T47D (cell line): ENCODE measurements at places on chromosomes 12 and 14.

GRCh38 chr12:40226705-40227104 is 1.9 kb downstream of the LRRK2 start:
- no peak for DNase-seq

- no peak for DNase-seq
Observed at GRCh38 chr14:34063042-34063441, 112.2 kb upstream of the EGLN3 start.

GRCh38 chr14:103994535-103995184 is 52.3 kb upstream of the RD3L start:
- DNase-seq: peak; percentile 23

GRCh38 chr12:84803661-84804060 is 108.9 kb downstream of the SLC6A15 start:
- no peak for DNase-seq

GRCh38 chr14:103716091-103716801 is 636 bp downstream of the ZFYVE21 start:
- DNase-seq: peak; percentile 82

DNA sequence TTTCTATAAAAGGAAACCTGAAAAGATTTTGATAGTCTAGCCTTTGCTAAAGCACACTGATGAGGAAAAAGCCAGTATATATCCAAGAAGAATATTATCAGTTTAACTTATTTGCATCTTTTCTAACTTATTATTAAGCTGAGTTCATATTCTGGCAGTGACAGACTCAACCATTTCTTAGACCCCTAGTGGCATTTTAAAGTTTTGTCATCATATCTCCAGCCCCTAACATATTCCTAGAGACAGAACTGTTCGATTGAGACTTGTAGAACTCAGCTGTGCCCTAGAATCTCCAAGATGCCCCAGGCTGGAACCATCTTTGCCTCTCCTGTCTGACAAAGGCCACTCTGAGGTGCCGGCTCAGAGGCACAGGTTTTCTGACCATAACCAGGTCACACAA is 365.6 kb downstream of the NELL2 start:
- DNase-seq: no peak

DNA sequence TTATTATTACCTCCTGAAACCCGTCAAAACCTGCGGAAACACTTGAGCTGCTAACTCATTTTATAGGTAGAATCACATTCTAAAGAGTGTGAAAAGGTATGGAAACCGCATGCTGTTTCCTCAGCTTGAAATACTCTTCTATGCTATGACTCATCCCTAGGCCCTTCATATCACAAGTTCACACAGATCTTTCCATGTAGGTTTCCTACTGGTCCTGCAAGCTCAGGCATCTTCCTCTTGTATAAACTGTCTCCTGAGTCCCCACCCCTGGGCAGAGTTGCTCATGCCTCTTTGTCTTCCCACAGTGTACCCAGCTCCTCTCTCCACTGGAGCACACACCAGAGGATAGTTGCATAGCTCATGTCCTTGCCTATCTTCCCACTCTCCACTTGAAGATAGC is 84.7 kb downstream of the CMAS start:
- no peak for DNase-seq

DNA sequence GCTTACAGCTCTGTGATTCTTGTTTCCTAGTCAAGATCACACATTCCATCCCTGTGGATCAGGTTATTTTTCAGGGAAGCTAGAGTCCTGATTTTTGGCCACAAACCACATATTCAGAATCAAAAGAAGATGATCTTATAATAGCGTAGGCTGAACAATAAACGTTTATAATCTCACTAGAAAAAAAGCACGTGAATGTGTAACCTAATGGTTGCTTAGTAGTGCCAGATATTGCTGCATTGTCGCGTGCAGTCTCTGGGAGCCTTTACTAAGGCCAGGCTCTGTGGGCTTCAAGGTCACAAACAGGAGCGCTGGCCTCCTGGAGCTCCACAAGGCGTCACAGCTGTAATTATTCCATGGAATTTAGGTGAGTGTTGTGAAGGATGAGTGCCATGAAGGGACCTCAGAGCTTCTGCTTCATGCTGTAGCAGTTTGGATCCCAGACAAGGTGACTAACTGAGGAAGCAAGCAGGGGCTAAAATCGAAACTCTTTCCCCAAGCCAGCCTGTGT is 17.4 kb downstream of the CDKN1B start:
- no peak for DNase-seq

DNA sequence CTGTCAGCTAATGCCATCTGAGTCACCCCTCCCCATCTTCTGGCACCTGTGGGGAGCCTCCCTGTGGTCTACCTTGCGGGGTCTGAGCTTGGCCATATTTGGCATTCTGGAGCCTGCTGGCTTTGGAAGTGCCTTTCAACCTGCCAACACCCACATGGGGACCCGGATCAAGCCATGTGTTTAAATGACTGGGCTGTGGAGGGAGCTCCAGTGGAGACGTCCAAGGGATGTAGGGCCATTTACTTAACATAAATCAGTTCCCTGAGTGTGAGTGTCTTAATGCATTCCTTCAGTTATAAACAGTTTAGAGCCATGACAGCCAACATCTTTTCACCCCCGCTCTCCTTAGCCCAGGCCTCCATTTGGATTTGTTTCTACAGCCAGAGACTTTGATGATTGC is 22.0 kb downstream of the CACNA1C start:
- DNase-seq: no peak

GRCh38 chr12:103715494-103715893 is 125.5 kb downstream of the NT5DC3 start:
- no peak for DNase-seq

DNA sequence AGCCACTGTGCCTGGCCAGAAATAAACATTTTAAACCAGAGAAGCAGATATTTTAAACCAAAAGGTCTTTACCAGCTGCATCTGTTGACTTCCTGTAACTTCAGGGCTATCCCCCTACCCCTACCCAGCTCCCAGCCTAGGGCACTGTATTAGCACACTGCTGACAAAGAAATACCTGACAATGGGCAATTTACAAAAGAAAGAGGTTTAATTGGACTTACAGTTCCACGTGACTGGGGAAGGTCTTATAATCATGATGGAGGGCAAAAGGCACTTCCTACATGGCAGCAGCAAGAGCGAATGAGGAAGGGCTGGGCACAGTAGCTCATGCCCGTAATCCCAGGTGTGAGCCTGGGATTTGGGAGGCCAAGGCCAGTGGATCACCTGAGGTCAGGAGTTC is 26.0 kb downstream of the GEMIN2 start:
- no peak for DNase-seq

DNA sequence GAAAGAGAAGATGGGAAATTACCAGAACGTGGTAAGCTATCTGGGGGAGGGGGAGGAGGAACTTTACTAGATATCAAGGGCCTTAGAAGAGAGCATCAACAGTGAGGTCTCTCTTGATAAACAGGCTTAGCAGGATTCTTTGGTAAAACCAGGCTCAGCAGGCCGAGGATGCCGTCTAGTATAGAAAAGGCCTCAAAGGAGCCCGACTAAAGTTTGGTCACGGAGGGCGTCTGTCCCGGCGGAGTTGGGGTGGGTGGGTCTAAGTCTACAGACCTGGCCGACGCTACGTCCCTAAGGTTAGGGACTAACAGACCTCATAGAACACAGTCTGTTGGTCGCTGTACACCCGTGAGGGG is 538 bp upstream of the TIGAR start:
- DNase-seq: no peak

DNA sequence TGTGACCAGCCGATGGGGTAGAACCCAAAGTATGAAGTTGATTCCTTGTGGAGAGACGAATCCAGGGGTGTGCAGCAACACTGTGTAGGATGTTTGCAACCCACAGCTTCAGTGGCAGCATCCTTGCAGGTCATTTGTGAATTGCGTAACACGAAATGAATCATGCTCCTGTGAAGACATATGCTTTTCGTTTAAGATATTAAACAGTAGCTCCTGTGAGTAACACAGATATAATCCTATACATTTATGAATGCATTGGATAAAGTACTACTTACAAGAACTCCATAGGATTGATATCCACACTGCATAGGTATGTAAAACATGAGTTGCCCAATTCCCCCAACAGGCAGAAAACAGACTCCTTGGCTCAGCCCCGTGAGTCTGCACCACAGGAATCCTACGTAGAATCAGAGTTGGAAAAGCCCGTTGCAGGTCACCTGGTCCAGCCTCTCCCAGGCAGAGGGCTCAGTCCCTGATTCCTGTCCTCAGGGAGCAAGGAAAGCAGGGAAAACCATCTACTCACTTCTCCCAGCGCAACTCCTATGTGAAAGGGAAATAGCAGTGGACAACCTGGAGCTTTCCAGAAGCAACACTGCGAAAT is 75.8 kb downstream of the GPATCH2L start:
- DNase-seq: no peak

GRCh38 chr12:113804961-113805600 is 161.0 kb downstream of the RBM19 start:
- no peak for DNase-seq

- no peak for DNase-seq
Observed at GRCh38 chr12:24373004-24373403, 423.5 kb upstream of the SOX5 start.

DNA sequence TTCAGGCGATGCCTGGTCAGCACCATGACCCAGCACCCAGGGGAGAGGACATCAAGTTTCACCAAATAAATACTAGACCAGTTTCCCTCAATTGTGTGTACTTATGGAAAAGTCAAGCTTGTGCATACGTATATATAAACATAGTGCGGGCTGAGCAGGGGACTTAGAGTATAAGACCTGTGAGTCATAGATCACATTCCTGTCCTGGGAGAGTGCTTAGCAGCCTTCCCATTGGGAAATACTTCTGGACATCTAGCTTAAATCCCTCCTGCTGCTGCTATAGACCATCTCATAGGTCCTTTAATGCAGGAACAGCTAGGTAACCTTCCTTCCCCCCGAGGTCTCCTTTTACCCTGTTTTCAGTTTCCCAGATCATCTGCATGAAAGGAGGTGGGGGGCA is 51.9 kb downstream of the PRMT8 start:
- DNase-seq: no peak

- DNase-seq: no peak
Observed at GRCh38 chr12:1993341-1993740, 10.9 kb downstream of the DCP1B start.

DNA sequence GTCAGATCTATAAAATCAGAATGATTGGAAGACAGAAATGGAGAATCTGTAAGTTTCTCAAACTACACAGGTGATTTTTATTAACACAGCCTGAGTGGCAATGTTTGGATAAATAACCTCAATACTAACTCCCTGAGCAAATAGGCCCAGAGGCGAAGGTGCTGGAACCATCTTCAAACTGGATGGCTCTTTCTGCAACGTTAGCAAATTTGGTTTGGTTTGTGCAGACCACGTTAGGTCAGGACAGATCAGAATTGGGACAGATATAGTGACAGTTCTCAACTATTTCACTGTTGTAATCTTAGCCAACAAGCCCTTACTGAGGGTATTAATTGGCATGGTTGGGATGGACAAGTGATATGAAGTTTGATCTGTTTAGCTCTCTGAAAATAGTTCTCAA is 9.1 kb upstream of the CLEC9A start:
- DNase-seq: no peak

- no peak for DNase-seq
Observed at GRCh38 chr12:124370851-124371250, 76.0 kb downstream of the RFLNA start.

DNA sequence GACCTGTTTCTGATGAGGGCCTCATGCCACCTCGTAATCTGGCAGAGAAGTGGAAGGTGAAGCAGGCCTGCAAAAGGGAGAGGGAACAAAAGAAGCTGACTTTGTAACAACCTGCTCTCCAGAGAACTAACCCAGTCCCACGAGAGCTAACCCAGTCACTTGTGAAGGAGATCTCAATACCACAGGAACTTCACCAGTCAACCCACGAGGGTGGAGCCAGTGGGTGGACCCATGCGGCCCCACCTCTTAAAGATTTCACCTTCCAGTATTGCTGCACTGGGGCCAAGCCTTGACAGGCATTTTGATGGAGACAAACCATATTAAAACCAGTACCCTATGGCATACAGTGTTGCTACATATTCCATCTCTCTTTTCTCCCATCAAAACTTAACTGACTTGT is 55.1 kb downstream of the SERPINA10 start:
- no peak for DNase-seq

DNA sequence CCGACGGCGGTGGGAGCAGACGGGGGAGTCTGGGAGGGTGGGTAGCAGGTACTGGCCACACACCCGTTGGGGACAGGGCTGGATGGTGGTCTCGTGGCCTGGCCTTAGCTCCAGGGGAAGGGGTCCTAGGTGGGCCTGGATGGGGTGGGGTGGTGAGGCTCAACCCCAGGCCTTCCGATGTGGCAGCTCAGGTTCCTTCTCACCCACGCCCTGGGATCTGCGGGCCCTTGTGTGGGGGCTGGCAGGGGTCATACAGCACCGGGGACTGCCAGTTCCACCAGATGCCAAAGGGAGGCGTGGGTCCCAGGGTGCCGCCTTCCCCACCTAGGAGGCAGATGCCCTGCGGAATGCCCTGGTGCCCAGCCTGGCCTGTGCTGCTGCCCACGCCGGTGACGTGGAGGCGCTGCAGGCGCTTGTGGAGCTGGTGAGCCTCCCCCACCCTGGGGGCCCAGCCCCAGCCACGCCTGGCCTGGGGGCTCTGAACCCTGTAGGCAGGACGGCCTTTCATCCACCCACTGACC is 21.0 kb downstream of the ASPG start:
- DNase-seq: no peak

- DNase-seq: no peak
Observed at GRCh38 chr12:85188619-85189018, 91.4 kb upstream of the ALX1 start.

- DNase-seq: no peak
Observed at GRCh38 chr14:64955297-64955696, 12.8 kb upstream of the GPX2 start.

- DNase-seq: no peak
Observed at GRCh38 chr12:106213662-106214061, 34.2 kb downstream of the CKAP4 start.

- DNase-seq: no peak
Observed at GRCh38 chr14:100222224-100223093, 16.5 kb upstream of the YY1 start.
